Glutamatergic neuron (in vitro differentiated cells): ENCODE measurements at places on chromosomes 2 and 18. TPM values are rescaled to one million over a fixed set of nuclear protein-coding genes. Genes with fewer than 3 reads are reported as not detected.

GRCh38 chr2:170740660-170741059 lies 25.5 kb downstream of the SP5 start:
- no peaks in the 10 kb centered on the region for H3K36me3 ChIP-seq
- H3K27me3 ChIP-seq: no peaks in the 10 kb centered on the region
- no peak for DNase-seq
- no peak overlapping the region for H3K27ac ChIP-seq

DNA sequence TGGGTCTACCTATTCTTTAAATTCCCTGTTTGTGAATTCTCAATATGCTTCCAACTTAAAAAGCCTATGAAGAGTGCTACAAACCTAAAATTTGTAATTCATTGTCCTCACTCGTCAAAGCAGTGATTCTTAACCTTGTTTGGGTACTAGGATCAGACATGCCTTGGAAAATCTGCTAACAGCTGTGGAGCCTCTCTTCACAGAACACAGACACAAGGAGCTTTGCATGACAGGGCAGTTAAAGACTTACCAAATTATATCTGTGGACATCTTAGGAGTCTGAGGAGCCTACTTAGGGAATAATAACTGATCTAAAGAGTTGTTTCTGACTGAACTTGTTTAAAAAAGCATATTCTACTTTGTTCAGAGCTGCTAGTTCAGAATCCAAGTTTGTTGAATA lies 38.1 kb downstream of the TMEM87B start:
- no peak overlapping the region for H3K27ac ChIP-seq
- DNase-seq: no peak
- H3K36me3 ChIP-seq: no peaks in the 10 kb centered on the region
- H3K27me3 ChIP-seq: no peaks in the 10 kb centered on the region

- no peaks in the 10 kb centered on the region for H3K36me3 ChIP-seq
- H3K4me1 ChIP-seq: no peaks in the 10 kb centered on the region
- H3K4me3 ChIP-seq: no peak overlapping the region
Measured at GRCh38 chr2:21026479-21027282, 17.2 kb downstream of the APOB start.

- no peak for DNase-seq
- H3K27ac ChIP-seq: no peak overlapping the region
- H3K36me3 ChIP-seq: no peaks in the 10 kb centered on the region
- peaks cover 10% of the 10 kb centered on the region for H3K27me3 ChIP-seq
- H3K4me3 ChIP-seq: no peak overlapping the region
Measured at GRCh38 chr2:1493431-1494126, 80.3 kb downstream of the TPO start.

DNA sequence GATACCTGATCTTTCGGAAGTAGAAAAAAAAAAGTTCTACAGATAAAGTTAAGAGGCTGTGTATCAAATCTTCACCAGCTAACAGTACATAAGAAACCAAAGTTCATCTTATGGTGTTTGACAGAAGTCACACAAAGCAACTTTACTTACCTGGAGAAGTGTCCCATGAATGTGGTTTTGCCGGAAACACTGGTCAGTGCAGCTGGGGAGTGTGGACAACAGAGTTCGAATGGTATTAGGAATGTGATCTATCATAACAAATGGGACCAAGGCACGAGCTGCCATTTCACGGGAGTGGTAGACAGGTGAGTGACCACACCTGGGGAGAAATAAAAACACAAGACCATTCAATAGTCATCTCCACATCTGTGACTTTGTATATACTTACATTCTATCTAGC lies 171.4 kb upstream of the ZFP36L2 start:
- DNase-seq: no peak
- no peaks in the 10 kb centered on the region for H3K27me3 ChIP-seq
- no peak overlapping the region for H3K27ac ChIP-seq
- no peak overlapping the region for H3K4me3 ChIP-seq
- H3K4me1 ChIP-seq: no peaks in the 10 kb centered on the region
- no peaks in the 10 kb centered on the region for H3K36me3 ChIP-seq

- no peak overlapping the region for H3K4me3 ChIP-seq
- no peak overlapping the region for H3K27ac ChIP-seq
- H3K27me3 ChIP-seq: peaks cover 4% of the 10 kb centered on the region
- DNase-seq: no peak
Measured at GRCh38 chr2:68384485-68385107, 19.5 kb downstream of the PLEK start.

- no peak for DNase-seq
- H3K4me1 ChIP-seq: peaks cover 2% of the 10 kb centered on the region
- no peaks in the 10 kb centered on the region for H3K27me3 ChIP-seq
- no peak overlapping the region for H3K4me3 ChIP-seq
- no peaks in the 10 kb centered on the region for H3K36me3 ChIP-seq
- H3K27ac ChIP-seq: no peak overlapping the region
Measured at GRCh38 chr18:32607816-32608215, 137.1 kb upstream of the GAREM1 start.

- no peak overlapping the region for H3K4me3 ChIP-seq
- DNase-seq: no peak
- H3K27me3 ChIP-seq: no peaks in the 10 kb centered on the region
- H3K36me3 ChIP-seq: peaks cover 7% of the 10 kb centered on the region
- no peak overlapping the region for H3K27ac ChIP-seq
Measured at GRCh38 chr2:168180914-168181313, 66.5 kb downstream of the STK39 start.

GRCh38 chr2:205408696-205409095 lies 273.6 kb upstream of the NRP2 start:
- no peak overlapping the region for H3K27ac ChIP-seq
- no peaks in the 10 kb centered on the region for H3K36me3 ChIP-seq
- DNase-seq: no peak
- H3K4me3 ChIP-seq: no peak overlapping the region
- no peaks in the 10 kb centered on the region for H3K27me3 ChIP-seq
- H3K4me1 ChIP-seq: no peaks in the 10 kb centered on the region

THSD7B gene
- 182 TPM for total RNA-seq

ANKRD53 gene
- total RNA-seq: 11.7 TPM
